ENCODE measurements at places on chromosomes 4 and X. TPM values are rescaled to one million over a fixed set of nuclear protein-coding genes. Genes with fewer than 3 reads are reported as not detected.

The RBBP7 gene
- 72.5 TPM for total RNA-seq

The SPOCK3 gene
- not detected for total RNA-seq

The MXD4 gene
- 21.1 TPM for total RNA-seq

- ATAC-seq = no peak
Measured at GRCh38 chr4:112717856-112718255, 80.9 kb downstream of the LARP7 start.

- no peak for ATAC-seq
Measured at GRCh38 chr4:84530454-84530853, 31.4 kb upstream of the NKX6-1 start.

DNA sequence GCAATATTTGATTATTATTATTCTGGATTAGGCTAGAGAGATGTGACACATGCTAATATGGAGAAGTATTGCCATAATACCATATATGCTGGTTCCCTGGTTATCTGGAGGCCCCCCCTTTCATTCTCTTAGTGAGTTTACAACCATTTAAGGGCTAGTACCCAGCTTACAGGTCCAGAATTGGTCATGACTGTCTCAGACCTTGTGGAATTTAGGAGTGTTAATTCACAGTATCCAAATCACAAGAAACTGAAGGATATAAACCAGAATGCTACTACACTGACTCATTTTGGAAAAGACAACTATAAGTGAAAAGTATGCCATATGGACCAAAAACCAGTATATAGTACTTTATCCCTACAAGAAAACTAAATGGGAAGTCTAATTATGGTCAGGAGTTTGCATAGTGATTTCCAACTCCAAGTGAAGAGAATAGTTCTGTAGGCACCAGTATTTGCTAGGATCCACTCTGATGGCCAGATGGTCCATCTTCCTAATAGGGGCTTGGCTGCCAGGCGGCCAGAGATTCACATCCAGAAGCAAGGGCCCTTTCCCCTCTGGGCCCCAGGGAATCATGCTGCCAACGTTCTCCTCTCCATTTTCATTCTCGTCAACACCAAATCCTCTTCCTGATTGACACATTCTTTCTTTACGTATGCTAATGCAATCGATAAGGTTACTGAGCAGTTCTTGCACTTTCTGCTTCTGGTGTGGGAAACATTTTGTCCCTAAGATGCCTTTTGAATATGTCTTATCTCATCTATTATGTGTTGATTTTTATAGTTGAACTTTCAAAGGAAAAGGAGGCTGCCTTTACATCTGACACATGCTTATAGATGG lies 123.6 kb downstream of the SHROOM3 start:
- no peak for ATAC-seq

GRCh38 chr4:3297066-3297859 lies 4.4 kb downstream of the RGS12 start:
- no peak for ATAC-seq

Measured in esophagus mucosa (tissue), 1 donor.